NCI-H510A (cell line): ENCODE measurements at places on chromosomes 16 and 17.

DNA sequence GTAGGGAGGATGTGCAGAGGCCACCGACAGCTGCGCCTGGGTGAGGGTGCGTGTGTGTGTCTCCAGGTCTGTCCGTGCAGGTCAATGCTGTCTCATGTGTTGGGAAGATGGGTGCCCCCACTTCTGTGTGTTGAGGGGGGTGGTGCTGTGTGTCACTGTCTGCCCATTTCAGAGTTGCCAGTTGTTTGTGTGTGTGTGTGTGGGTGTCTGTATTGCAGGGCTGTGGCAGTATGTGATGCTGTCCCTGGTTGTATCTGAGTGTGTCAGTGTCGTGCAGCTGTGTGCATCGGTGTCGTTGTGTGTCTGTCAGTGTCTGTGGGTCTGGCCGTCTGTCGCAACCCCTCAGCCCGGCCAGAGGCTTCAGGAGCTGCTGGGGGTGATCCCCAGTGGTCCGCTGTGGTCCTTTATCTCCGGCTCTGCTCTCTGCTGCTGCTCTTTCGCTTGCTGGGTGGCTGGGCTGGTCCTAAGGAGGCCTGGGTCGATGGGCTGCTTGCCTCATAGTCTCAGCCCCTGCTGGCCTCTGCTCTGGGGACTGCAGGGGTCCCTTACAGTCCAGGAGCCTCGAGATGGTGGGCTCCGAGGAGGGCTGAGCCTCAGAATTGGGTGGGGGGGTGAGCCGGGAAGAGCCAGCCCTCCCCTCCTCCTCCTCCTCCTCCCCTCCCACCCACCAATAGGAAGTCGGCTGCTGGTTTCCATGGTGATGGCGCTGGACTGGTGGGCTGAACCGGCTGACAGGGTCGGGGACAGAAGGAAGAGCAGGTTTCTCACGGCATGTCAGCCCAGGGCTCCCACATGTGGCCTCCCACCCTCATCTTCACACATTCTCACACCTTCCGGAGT lies at the start of gene TSPOAP1:
TSPOAP1 (minus strand) TSS at position 601 of the 840 bp plus-strand sequence. CDS start 875 bp downstream, outside the sequence.
- no peak for DNase-seq

DNA sequence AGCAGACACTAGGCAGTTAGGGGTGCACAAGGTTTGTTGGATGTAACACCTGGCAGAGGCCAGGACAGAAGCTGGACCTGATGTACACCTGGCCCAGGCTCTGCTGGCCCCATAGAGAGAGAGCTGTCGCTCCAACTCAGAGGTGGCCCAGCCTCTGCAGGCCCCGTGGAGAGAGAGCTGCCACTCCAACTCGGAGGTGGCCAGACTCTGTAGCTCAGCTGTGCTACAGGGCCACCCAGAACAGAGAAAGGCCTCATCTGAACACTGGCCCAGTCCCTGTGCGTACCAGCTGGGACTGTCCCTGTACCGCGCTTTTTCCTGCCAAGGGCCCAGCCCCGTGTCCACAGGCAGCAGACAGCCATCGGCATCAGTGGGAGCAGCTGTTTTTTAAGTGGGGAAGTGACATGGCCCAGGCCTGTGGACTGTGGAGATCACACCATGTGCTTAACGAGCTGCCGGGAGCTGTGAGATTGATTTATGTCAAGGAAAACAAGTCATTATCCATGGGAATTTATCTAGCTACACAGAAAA lies 176.4 kb upstream of the CHMP6 start:
- DNase-seq, result no peak

DNA sequence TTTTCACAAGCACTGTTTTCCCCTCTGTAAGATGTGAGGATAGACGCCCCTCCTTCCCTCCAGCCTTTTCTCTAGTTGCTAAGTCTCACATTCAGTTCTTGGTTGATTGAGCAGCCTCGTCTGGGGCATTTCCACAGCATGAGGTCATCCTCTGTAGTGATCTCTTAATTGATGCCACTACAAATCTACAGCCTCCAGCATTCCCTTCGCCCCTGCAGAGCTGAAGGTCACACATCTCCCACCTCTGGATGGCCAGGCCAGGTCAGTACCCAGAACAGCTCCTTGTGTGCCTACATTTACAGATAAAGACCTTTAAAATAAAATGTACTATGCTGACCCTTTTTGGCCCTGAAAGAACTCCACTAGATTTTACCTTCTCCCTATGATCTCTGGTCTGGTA lies 32.5 kb upstream of the CDH11 start:
- no peak for DNase-seq

GRCh38 chr17:75681289-75681688 lies 14.2 kb downstream of the SAP30BP start:
- DNase-seq, result no peak

GRCh38 chr16:83004868-83005652 lies 378.3 kb downstream of the CDH13 start:
- no peak for DNase-seq

DNA sequence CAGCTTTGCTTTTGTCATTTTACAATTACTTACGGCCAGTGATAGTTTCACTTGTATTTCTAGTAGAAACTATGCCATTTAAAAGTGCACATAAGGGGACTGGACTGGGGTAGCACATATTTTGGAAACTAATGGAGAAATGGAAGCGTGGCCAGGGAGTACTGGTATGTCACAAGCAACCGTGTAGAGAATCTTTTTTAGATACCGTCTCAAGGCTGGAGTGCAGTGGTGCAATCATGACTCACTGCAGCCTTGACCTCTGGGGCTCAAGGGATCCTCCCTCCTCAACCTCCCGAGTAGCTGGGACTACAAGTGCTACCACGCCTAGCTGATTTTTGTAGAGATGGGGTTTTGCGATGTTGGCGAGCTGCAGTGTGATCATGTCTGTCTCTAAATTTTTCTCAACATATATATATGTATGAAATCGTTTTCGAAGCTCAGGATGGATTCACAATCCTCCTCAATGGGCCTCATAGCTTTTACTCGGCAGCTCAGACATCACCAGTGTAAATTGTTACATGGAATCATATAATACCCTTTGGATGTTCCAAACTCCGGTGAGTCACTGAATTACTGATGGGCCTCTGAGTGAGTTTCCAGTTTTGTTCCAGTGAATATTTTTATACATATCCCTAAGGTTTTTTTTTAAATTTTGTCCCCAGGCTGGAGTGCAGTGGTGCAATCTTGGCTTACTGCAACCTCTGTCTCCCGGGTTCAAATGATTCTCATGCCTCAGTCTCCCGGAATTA lies 51.7 kb downstream of the ZNF778 start:
- DNase-seq, result no peak

DNA sequence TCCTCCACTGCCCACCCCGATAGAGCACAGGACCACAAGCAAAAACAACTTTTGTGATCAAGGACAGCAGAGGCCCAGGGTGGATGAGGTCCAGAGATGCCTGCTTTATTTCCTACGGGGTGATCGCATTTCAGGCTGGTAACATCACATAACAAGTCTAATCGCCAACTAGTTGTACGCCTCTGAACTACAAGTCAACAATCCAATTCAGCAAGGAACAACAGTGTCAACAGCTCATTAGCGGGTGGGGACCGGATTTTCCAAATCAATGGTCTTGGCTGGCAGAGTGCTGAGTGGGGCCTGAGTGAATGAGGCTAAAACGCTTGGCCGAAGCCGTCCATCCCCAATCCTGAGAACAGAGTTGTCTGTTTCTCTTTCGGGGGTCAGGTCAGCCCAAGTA lies 17.1 kb downstream of the MRM3 start:
- DNase-seq, result no peak

DNA sequence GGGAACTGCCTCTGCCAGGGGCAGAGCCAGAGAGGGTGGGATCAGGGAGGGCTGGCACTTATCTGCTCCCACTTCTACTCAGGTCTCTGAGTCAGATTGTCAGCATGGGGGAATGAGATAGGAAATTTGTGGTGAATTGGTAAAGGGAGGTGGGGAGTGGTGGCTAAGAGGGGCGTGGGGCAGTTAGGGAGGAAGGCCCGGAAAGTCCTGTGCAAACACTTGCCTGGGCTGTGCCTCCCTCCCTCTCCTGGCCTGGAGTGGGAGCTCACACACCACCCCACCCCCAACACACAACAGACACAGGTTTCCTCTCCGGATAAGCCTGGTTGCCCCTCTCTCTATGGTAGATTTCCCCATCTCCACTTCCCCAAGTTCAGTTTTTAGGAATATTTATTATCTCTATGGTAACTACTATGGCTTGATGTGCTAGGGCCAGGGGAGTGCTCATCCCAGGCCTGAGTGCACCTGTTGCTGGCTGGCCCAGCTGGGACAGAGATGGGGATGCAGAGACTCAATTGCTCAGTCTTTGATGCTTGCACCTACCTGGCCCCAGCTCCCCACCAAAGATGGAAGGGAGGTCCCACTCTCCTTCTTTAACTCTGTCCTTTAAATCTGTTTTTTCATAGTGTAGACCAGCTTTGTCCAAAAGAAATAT lies 2.7 kb downstream of the SPNS2 start:
- DNase-seq, result no peak

DNA sequence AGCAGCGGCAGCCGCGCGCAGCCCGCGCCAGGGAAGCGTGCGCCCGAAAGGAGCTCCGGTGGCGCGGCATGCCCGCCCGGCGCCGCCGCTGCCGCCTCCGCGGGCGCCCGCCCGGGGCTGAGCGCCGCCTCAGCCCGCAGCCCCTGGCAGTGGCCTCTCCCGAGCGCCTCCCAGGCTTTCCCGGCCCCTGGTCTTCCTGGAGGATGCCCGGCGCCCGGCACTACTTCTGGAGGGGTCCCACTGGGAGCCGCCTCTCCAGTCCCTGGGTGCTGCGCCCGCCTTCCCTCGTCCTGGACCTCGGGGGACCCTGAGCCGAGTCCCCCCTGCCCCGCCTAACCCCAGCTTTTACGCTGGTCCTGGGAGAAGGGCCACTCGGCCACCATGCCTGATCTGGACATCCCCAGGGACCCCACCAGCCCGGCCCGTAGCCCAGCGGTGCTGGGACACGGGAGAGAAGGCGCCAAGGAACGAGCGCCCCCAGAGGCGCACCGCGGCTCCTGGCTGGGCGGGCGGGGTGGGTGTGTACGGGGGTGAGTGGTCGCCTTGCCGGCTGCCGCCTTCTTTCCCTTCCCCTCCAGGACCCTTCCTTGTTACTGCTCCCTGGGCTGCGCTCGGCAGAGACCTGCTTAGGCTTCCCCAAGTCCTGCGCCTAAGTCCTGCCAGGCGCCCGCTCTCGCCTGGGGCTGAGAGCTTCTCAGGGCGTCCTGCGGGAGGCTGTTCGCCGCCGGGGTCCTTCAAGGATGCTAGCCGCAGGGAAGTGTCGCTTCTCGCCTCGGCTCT lies 704 bp downstream of the ASIC2 start:
- no peak for DNase-seq

DNA sequence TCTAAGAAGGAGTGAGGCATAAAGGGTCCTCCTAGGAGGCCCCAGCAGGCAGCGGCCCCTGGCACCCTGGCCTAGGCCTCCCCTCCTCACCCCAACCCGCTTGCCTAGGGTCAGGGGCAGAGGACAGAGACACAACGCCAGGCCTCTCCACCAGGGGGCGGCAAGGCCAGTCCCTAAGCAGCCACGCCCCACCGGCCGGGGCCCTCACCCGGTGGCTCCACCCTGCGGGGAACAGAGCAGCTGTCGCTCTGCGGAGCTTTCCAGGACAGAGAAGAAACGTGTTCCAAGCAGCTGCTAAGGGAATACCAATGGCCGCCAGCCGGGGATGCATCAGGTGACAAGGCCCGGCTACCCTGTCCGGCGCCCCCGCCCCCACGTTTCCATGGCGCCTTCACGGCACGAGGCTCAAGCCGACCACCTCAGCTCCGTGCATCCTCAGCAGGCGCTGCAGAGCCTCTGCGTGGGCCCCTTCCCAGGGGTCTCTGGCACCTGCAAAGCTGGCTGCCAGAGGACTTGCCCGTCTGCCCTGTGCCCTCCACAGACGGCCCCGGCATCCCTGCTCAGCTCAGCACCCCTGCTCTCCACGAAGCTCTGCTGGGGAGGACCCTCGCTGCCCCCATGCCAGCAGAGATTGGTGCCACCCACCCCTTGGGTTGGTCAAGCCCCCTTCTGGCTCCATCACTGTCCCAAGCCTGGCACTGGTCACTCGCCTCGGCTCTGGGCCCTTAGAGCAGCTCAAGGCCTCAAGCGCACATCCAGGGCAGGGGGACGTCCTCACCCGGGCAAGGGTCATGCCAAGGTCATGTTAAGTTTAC lies 5.6 kb downstream of the ZNF598 start:
- peak; percentile 86 for DNase-seq
